ENCODE measurements at places on chromosomes 1 and 21. TPM values are rescaled to one million over a fixed set of nuclear protein-coding genes. Genes with fewer than 3 reads are reported as not detected.

- H3K27me3 ChIP-seq = no peaks in the 10 kb centered on the region
- H3K4me3 ChIP-seq = no peak overlapping the region
- H3K36me3 ChIP-seq = no peaks in the 10 kb centered on the region
- DNase-seq = no peak
- peaks cover 19% of the 10 kb centered on the region for H3K4me1 ChIP-seq
- peak overlapping the region; percentile 83 for H3K27ac ChIP-seq
Observed at GRCh38 chr21:41059871-41060270, 108.1 kb upstream of the BACE2 start.

DNA sequence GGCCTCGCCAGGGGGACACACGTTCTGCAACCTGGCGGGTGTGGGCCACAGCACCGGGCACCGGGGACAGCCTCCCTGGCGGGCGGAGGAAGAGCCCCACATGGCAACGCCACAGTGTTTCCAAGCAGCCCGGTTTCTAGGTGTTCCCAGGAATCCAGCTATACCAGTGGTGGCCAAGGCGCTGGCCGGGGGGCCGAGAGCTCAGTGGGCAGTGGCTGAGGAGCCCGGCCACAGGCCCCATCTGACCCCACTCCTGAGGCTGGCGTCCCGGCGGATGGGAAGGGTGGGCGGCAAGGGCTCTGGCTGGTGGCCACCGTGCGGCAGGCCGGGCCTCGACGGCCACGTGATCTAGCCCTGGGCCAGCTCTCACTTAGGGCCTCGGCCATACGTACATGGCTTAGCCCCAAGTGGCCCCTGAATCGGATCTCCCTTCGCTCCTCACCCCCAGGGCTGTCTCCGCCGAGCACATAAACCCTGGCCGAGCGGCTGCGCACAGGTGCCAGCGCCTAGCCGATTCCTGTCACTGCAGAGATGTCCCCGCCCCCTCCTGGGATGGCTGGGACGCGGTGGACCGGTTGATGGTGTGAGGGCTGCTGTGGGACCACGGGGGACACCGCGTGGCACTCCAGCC is 68.7 kb downstream of the MORN1 start:
- peaks cover 6% of the 10 kb centered on the region for H3K4me1 ChIP-seq
- H3K27ac ChIP-seq = no peak overlapping the region
- no peak for DNase-seq
- no peak overlapping the region for H3K4me3 ChIP-seq
- H3K27me3 ChIP-seq = peaks cover 21% of the 10 kb centered on the region
- peaks cover 3% of the 10 kb centered on the region for H3K36me3 ChIP-seq

DNA sequence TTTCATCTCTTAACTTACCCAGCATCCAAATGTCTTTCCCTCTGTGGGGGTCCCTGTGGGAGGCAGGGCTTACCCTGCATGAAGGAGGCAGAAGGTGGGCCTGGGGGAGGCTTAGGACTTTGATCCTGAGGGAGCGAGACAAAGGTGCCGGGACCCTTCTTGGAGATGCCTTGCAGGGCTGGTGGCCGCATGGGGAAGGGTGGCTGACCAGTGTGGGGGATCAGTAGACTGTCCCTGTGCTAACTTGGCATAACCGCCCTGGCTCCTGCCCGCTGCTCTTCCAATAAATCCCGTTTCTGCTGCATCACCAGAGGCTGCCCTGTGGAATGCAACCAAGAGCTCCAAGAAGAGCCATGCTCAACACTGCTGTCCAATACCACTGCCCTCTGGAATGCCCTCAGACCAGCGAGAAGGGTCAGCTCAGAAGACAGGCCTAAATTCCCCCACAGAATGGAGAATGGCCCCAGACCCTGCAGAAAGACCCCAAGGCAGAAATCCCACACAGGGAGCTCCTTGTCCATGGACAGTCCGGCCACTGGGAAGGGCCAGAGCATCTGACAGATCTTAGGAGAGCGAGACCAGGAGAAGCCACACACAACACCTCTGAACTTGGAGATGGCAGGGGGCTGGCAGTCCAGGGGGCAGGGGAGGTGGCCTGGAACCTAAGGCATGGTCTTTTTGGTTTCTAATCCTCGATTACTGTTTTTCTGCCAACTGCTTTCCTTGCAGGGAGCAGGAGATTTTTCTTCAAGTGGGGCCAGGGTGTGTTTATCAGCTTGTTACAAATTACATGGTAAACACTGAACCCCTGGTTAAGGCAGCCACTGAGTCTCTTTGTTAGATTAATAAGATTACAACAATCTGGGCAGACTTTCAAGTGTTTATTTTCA is 46.7 kb upstream of the DMRTB1 start:
- H3K4me3 ChIP-seq = no peak overlapping the region
- H3K4me1 ChIP-seq = peaks cover 48% of the 10 kb centered on the region
- peaks cover 6% of the 10 kb centered on the region for H3K27me3 ChIP-seq
- peak overlapping the region; percentile 45 for H3K27ac ChIP-seq

- no peak overlapping the region for H3K27ac ChIP-seq
- H3K36me3 ChIP-seq = no peaks in the 10 kb centered on the region
- peaks cover 13% of the 10 kb centered on the region for H3K4me1 ChIP-seq
- H3K4me3 ChIP-seq = no peak overlapping the region
- H3K27me3 ChIP-seq = no peaks in the 10 kb centered on the region
- DNase-seq = no peak
Observed at GRCh38 chr1:61981870-61982660, 212.6 kb upstream of the L1TD1 start.

DNA sequence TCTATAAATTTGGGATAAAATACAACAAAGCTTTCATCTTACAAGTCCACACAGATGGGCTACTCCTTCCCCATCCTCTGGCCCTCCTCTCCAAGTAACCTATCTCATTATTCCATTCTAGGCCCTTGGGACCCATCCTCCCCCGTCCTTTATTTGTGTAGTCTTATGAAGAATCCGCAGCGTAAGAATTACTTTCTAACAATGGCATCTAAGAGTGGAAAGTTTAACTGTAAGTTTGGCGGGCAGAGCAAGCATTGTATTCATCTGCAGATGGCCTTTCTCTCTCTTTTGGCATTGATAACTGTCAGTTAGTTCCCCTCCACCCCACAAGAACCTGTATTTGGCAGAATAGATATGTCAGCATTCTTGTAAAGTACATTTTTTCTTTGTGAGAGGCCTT is 91.9 kb upstream of the TSPAN2 start:
- no peaks in the 10 kb centered on the region for H3K27me3 ChIP-seq
- H3K36me3 ChIP-seq = no peaks in the 10 kb centered on the region
- DNase-seq = no peak
- no peaks in the 10 kb centered on the region for H3K4me1 ChIP-seq
- H3K27ac ChIP-seq = no peak overlapping the region

DNA sequence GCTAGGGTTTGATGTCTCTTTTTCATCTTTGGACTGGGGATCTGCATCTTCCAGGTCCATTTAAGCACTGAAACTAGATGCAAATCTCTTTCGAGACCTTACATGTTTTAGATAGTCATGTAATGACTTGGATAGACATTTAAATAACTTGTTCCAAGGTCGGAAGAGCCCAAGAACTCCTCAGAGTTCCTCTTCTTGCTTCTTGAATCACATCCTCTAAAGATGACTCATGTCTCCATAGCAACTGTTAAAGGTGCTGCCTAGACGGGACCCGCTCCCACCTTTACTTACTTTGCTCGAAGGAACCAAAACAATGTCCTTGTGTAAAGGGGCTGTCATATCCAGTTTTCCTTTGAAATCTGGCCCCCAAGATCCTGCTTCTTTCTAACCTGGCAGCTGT is 130.0 kb downstream of the EDEM3 start:
- H3K36me3 ChIP-seq = peaks cover 4% of the 10 kb centered on the region
- H3K4me3 ChIP-seq = no peak overlapping the region
- no peak overlapping the region for H3K27ac ChIP-seq

- peaks cover 7% of the 10 kb centered on the region for H3K36me3 ChIP-seq
- no peak for DNase-seq
- peaks cover 29% of the 10 kb centered on the region for H3K4me1 ChIP-seq
- no peaks in the 10 kb centered on the region for H3K27me3 ChIP-seq
Observed at GRCh38 chr1:116944613-116945012, 34.9 kb downstream of the PTGFRN start.

DNA sequence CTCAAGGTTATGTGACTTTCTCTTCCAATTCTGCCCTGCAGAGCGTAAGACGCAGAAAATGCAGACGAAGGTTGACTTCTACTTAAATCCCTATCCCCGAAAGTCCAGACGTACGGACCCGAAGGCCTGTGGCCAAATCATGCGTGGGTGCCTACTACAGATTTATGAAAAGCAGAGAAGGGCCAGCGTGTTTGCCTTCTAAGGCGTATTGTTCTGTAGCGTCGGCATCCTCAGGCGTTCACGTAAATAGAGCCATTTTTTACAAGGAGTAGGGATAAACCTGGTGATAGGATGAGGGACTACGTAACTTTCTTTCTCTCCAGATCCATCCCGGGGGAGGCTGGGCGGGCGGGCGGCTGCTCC is 222 bp upstream of the GIPC2 start:
- no peak overlapping the region for H3K27ac ChIP-seq
- peaks cover 75% of the 10 kb centered on the region for H3K27me3 ChIP-seq
- no peaks in the 10 kb centered on the region for H3K36me3 ChIP-seq
- H3K4me1 ChIP-seq = peaks cover 13% of the 10 kb centered on the region
- H3K4me3 ChIP-seq = peak overlapping the region; percentile 49
- DNase-seq = no peak

DNA sequence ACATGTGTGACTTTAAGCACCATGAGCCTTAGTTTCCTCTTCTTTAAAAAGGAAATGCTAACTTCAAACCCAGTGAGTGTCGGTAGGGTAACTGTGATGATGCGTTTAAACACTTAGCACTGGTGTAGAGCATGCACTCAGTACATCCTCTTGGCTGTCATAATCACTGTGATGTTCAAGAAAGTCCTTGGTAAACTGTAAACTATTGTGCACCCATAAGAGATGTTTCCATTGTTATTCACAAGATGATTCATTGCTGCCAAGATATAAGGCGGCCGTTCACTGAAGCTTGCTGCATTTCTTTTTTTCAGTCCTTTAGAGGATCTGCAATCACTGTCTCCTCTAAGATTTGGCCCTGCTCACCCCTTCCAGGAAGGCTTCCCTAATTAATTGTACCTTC is 61.8 kb upstream of the DAB1 start:
- H3K27ac ChIP-seq = no peak overlapping the region
- H3K4me3 ChIP-seq = no peak overlapping the region
- H3K36me3 ChIP-seq = no peaks in the 10 kb centered on the region
- H3K4me1 ChIP-seq = peaks cover 9% of the 10 kb centered on the region
- no peak for DNase-seq
- no peaks in the 10 kb centered on the region for H3K27me3 ChIP-seq

DPYD gene
- total RNA-seq = 5.9 TPM

CELA2B gene
- not detected for total RNA-seq

ABCG1 gene
- total RNA-seq = 3.3 TPM

OR2L3 gene
- total RNA-seq = not detected

TPTE gene
- not detected for total RNA-seq

ILDR2 gene
- total RNA-seq = 30.3 TPM

ALX3 gene
- not detected for total RNA-seq

Data from neural crest cell (in vitro differentiated cells).